ENCODE measurements at places on chromosomes 16 and 17.
A peak's percentile ranks its signal among the peaks of the same experiment; 100 is the strongest.

- DNase-seq = no peak
These were observed 16.3 kb upstream of the CACNG4 start for GRCh38 chr17:66948061-66948750.

- peak; percentile 16 for DNase-seq
These were observed 22.9 kb downstream of the CLUH start for GRCh38 chr17:2688351-2689342.

DNA sequence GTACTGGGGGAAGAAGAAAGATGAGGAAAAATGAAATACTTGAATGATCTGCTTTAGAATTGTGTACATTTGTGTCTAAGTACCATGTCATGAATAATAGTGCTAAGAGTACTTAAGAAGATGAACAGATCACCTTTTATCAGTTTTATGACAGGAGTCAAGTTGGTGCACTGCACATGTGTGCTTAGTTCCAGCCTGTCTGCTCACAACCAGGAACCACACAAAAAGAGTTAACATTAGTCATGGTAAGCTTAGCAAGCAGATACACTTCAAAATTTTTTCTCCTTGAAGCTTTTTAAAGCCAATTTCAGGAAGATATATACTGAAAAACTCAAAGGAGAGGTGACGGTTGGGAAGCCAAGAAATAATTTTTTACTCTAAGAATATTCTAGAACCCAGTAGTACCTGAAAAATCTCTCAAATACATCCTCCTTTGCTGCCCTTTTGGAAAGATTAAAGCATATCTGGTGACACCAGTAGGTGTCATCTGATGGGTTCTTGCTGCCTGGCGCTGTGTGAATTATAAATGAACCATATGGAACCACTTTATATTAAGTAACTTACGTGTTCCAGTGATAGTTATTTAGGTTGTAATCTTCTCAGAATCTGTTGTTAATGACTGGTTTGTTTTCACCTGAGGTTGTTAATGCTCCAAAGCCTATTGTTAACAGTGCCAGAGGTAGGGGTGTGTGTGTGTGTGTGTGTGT lies 93.4 kb downstream of the MSI2 start:
- no peak for DNase-seq

DNA sequence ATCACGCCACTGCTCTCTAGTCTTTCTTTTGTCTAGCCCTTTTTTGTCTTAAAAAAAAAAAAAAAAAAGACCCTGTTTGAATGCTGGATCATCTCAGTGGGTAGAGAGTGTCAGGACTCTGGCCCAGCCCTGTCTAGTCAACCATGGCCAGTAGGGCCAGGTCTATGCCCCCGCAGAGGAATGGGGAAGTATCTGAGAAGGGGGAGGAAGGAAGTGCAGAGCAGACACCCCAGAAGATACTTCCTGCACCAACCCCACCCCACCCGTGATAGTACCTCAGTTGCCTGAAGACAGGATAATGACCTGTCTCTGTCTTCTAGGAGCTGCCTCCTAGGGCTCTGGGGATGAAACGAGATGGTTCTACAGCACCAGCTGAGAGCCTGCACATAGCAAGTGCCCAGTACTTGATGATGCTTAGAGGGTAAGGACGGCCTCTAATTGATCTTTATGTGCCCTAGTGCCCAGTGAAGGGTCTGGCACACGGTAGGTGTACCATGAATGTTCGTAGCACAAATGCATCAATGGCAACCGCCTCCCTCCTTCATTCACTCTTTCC lies 55.4 kb downstream of the ABAT start:
- DNase-seq = no peak

DNA sequence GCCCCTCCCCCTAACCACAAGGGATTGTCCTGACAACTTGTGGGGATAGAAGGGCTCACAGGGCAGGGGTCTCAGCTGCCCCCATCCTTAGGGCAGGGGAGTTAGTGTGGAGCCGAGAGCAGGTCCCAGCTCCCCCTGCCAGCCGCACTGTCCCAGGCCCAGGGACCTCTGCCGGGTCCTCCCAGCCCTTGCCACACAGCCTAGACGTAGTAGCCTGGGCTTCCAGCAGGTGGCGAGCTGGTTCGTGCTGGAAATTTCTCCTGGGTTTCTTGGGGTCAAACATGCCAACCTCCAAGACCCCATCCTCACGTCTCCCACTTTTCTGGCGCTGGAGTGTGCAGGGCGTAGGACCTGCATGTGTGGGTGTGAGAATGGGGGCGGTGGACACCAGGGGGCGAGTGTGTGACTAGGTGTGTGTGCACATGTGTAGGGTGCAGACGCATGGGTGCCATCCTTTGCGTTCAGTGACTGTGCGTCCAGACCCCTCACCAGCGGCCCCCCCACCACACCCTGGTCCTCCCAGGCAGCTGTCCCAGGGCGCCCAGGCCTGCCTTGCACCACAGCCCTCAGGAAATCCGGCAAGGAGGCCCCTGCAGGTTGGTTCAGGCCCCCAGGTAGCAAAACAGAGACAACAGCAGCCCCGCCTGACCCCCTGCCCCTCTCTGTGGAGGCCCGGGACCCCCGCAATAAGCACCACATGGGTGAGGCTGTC lies 29.5 kb downstream of the SBK1 start:
- DNase-seq = peak; percentile 44

DNA sequence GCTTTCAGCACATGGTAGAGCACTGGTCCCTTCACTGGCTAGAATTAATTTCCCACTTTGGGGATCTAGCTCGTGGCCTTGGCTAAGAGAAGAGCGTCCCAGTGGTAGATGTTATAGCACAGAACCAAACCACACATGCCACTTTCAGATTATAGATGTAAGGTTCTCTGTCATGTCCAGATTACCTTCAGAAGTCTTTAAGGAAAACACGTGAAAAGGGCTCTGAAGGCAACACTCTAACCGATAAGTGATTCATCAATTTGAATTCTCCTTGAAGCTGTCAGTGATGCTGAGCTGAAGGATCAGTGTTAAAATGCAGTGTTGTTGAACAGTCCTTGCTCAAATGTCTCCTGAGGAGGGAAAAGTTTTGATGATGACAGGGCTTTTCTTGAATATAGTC lies 43.5 kb upstream of the VPS4A start:
- DNase-seq = no peak

DNA sequence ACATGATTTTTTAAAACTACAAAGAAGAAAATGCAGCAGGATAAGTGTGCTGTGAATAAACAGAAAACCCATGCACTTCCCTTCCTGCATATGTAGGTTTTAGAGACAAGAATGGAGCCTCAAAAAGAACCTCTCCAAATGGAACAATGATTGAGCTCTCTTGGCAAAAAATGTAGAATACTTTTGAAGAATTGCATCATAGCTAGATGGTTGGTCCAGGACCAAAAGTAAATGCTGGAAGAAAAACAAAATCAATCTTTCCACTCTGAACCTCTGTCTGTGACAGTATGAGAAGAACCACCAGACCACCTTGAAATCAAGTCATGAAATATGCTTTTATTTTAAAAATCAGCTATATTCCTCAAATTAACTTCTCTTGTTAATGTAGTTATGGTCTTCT lies 17.5 kb downstream of the HELZ start:
- no peak for DNase-seq

- DNase-seq = no peak
These were observed 39.4 kb downstream of the AP1G1 start for GRCh38 chr16:71769222-71769621.

DNA sequence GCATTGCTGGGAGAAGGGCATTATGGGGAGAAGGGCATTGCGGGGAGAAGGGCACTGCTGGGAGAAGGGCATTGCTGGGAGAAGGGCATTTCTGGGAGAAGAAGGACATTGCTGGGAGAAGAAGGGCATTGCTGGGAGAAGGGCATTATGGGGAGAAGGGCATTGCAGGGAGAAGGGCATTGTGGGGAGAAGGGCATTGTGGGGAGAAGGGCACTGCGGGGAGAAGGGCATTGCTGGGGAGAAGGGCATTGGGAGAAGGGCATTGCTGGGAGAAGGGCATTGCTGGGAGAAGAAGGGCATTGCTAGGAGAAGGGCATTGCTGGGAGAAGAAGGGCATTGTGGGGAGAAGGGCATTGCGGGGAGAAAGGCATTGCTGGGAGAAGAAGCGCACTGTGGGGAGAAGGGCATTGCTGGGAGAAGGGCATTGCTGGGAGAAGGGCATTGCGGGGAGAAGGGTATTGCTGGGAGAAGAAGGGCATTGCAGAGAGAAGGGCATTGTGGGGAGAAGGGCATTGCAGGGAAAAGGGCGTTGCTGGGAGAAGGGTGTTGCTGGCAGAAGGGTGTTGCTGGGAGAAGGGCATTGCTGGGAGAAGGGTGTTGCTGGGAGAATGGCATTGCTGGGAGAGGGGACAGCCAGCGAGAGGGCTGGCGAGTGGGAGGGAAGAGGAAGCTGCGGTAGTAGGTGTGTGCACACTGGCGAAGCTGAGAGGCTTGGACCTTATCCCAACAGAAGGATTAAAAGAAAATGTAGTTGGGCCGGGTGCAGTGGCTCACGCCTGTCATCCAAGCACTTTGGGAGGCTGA lies 4.6 kb upstream of the PYDC1 start:
- no peak for DNase-seq

DNA sequence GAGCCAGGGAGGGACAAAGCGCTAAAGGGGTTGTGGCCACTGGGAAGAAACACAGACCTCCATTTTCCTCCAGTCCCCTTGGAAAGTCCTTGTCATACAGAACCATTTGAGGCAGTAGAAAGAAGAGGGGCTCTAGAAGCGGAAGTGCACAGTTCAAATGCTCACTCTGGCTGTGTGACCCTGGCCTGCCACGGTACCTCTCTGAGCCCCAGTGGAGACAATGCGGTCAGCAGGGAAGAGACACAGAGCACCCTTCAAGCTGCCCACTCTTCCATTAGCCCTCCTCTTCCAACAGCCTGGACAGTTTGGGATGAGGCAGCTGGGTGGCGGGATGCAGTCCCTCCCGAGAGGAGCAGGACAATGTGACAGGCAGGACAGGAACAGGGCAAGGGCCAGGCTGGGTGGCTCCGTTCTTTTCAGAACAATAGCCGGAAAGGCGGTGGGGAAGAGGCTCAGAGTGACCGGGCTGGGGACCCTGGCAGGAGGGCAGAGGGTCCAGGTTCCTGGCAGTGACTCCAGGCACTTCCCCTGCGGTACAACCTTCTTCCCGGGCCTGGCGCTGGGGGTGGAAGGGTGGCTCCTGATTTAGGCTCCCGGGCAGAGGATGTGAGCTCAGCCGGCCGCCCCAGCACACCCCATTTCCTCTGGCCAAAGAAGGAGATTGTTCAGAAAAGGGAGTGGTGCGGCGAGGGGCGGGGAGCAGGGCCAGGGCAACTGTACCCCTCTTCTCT lies 5.6 kb downstream of the CASKIN2 start:
- no peak for DNase-seq

- DNase-seq = no peak
These were observed 88.3 kb upstream of the DNAH17 start for GRCh38 chr17:78665387-78665951.

DNA sequence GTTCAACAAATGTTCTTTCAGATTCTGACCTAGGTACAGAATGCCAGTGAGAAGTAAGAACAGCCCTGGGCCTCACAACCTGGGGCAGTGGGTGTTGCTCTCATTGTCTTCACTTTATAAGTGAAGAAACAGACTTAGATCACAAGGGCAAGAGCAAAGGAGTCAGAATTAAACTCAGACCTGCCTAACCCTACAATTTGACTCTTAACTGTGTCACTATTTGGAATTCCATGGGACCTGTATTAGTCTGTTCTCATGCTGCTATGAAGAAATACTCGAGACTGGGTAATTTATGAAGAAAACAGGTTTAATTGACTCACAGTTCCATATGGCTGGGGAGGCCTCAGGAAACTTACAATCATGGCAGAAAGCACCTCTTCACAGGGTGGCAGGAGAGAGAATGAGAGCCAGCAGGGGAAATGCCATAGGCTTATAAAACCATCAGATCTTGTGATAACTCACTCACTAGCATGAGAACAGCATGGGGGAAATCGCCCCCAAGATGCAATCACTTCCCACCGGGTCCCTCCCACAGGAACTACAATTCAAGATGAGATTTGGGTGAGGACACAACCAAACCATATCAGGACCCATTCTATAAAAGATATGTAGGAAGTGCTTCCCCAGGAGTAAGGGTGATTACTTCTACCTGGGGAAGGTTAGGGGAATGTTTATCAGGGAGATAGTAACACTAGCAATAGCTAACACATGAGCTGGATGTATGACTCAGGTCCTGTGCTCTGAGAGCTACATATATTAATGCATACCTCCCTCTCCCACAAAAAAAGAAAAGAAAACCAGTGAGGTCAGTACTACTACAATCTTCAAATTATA lies 270.1 kb downstream of the SOX9 start:
- no peak for DNase-seq

- DNase-seq = no peak
These were observed 17.6 kb downstream of the C16orf74 start for GRCh38 chr16:85733155-85733838.

DNA sequence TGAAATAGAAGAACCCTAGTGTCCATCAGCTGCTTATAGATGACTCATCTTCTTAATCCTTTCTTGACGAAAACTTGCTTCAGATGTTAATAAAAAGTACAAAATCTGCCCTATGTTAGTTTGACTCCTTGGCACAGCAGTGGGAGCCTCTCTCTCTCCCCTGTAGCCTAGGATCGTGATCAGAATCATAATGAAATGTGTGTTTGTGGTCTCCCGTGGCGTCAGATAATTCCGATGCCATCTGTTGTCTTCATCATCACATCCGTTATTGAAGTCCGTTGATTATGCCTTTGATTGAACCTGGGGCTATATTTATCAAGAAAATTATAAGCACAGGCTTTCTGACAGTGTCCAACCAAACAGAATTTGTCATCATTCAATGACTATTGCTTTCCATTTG lies 102.5 kb downstream of the BMERB1 start:
- no peak for DNase-seq

DNA sequence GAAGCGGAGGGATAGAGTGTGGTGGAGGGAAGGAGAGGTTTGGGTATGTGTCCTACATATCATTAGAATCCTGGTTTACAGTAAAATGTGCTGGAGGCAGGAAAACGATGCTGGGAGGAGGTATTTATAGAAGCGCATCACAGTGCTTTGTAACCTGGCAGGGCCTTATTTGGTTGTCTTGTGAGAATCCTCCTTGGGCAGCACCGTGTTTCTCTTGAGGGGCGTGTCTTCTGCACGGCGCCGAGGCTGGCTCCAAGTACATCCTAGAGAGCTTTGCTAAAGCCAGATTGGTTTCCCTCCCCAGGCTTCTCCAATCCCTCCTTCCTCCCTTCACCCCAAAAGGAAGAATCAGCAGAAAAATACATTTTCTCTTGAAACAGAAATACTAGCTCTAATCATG lies 24.4 kb downstream of the CACNG5 start:
- DNase-seq = no peak

DNA sequence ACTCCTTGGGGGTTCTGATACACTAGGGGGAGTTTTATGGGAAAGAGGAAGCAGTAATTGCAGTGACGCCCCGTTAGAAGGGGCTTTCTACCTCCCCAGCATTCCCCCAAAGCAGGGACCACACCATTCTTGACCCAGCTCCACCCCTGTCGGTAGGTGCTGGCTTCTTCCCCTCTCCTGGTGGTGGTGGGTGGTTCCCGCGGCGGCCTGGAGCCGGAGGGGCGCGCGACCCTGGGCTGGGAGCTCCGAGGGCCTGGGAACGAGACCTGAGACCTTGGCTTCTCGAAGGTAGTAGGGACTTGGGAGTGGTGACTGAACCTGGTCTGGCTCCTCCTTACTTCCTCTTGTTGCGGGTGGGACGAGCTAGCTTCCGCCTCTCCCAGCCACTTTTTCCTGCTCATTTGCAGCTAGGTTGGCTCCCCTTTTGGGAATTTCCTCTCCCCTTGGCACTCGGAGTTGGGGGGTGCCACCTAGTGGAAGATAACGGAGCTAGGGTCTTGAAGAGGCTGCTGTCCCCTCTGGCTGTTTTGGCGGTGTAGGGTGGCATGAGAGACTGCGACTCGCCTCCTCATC lies 438 bp downstream of the GRN start:
- peak; percentile 52 for DNase-seq

- DNase-seq = no peak
These were observed 43.8 kb downstream of the PIMREG start for GRCh38 chr17:6488008-6488539.
